ENCODE measurements at places on chromosomes 4 and X.

- DNase-seq: no peak
Measured at GRCh38 chrX:41475591-41476241, 28.6 kb downstream of the NYX start.

DNA sequence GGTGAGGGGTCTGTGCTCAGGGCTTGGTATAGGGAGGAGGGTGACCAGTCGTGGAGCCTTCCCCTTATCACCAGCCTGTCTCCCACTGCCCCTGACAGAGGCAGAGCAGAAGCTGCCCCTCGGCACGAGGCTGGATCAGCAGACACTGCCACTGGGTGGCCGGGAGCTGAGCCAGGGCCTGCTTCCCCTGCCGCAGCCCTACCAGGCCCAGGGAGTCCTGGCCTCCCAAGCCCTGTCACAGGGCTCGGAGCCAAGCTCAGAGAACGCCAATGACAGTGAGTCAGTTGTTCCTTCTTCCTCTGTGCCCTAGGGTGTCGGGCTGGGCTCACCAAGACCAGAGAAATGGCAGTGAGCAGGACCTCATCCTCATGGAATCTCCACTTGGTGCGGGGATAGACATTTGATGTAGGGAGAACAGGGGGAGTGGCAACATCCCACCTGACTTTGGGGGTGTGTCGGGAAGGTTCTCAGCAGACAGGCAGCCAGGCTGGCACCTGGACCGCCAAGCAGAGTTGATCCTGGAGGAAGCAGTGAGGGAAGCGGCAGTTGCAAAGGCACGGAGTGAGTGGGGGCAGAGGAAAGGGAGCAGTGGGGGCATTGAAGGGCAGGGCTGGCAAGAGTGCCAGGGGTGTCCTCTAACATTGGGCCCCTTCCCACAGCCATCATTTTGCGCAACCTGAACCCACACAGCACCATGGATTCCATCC, 14.3 kb upstream of the UBA1 start:
- no peak for DNase-seq

DNA sequence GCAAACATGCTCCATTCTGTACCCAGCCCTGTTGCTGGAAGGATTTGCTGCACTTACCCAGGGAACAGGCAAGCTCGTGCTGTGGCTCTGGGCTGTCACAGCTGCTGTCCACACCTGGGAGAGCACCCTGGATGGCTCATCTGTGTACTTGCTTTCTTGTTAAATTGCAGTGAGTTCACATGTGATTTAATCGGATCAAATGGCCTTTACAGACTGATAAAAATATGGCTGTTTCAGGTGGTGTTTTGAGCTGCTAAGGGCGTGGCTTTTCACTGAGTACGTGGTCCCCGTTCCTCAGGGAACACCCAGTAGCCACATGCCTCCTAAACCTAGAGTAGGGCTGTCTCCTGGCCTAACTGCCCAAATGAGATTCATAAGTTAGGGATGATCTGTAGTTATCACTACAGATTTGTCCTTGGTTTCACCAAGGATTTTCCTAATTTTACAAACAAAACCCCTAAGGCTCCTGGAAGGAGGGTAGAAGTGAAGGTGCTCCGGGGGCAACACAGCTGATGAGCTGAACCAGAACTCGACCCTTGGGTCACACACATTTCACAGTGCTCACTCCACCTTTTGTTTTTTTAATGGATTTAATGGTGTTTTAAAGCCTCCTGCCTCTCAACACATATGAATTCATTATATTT, 13.7 kb downstream of the KLKB1 start:
- DNase-seq: no peak

DNA sequence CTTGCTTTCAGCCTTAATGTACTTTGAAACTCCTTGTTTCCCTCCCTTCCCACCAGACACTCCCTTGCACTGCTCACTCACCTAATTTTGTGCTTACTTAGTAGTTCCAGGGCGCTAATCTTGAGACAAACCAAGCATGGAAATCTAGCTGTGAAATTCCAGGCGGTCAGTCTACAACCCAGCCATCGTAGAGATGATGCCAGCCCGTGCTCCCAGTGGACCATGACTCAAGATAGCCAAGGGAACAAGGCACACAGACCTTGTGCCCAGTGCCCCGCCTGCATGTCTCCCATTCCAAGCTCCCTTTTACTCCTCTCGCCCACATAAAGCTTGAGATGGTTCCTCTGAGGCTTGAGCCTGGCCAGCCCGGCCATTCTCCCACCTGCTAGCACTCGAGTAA, 11.1 kb downstream of the TREX2 start:
- DNase-seq: no peak

DNA sequence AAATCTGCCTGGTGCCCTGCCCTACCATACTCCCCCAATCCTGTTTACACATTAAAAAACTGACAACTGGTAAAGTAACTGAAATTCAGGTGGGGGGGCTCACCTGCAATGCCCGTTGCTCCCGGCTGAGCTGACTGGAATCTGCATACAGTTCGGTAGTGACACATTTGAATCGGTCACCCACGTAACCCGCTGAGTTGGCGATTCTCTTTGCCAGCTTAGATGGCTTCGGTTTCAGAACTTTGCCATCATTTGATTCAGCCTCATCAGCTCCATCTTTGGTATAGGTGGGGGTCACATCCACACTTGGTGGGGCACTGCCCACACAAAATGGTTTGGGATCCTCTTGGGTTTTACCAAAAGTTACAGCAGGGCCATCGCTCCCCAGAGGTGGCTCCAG, 25.5 kb downstream of the BCOR start:
- DNase-seq: no peak

GRCh38 chr4:26288355-26288909, 32.4 kb upstream of the RBPJ start:
- DNase-seq: peak; percentile 17

DNA sequence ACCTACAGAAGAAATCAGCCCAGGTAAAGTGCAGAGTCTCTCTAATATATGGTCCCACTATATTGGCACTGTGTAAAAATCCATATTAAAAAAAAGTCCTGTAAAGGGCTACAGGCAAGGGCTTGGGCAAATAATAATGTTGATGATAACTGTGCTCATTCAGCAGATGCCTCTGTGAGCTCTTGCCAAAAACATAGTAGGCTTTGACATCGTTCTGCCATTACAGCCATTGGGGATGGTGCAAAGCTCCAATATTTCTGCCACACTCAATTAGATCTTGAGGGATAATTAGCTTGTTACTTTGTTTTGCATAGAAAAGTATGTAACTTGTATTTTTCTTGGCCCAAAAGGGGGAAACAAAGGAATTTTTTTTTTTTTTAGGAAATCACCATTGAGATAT, 645.5 kb upstream of the FAM241A start:
- DNase-seq: no peak
